ENCODE measurements at places on chromosomes 4 and X.

GRCh38 chr4:6956087-6956433 lies 46.4 kb downstream of the TBC1D14 start:
- no peak for DNase-seq

- DNase-seq, result no peak
Measured at GRCh38 chr4:106986486-106986885, 49.6 kb downstream of the DKK2 start.

DNA sequence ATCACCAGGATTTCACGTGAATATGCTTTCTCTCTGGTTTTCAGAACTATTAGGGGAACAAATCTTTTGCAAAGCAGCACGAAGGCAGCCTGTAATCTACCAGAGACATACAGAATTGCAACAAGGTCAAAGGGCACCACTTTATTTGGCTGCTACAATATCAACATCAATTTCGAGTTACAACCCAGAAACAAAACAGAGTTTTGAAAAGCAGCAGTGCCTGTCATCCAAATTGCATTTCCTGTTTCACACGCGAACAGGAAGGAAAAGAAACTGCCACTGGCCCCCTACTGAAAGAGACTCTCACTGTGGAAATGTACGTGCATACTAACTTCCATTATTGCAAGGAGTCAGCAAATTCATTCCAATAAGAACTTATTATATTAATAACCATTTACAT lies 17.1 kb upstream of the C1QTNF7 start:
- no peak for DNase-seq

DNA sequence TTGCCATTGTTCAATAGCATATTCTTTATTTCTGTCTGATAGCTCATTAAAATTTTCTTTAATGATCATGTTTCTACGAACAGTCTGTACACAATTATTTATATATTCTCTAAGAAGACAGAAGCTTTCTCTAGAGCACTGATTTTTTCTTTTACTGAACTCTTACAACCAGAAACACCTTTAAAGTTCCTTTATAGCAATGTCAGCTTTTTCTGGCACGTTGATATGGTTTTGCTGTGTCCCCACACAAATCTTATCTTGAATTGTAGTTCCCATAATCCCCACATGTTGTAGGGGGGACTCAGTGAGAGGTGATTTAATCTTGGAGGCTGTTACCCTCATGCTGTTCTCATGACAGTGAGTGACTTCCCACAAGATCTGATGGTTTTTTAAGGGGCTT lies 299.4 kb downstream of the PPARGC1A start:
- no peak for DNase-seq

- no peak for DNase-seq
Measured at GRCh38 chrX:1874899-1875298, 260.0 kb downstream of the ASMT start.

DNA sequence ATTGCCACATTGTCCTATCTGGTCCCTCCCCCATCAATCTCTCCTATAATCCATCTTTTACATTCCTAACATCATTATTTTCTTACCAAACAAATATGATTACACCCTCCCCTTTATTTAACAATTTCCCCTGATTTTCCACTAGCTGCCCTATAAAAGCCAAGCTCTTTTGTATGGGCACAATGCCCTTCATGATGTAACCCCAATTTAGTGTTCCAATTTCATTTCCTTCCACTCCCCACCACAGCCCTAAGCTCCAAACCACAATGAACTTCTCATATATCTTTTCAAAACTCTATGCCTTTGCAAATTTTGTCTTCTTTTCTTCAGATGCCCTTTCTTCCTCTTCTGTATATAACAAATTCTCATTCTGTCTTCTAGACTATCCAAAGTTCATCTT lies 39.5 kb upstream of the PTPN13 start:
- no peak for DNase-seq

DNA sequence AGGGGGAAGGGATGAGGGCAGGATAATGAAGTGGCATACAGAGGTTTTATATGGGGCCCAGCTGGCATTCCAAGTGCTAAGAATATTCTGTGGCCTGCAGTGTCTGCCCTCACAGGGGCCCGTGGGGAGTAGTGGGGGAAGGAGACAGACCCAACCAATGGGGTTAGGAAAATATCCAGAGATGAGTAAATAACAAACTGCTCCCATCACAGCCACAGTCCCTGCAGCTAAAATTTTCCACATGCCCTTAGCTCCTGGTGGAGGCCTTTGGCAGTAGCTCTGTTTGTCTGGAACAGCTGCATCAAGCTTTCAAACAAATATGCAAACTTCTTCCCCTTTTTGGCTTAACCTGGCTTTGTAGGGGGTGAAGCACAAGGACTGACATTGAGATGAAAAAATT lies 3.1 kb downstream of the SRPX2 start:
- DNase-seq, result no peak

GRCh38 chr4:114021451-114021850 lies 42.0 kb upstream of the ARSJ start:
- DNase-seq, result no peak
